Omental fat pad (tissue), 4 donors: ENCODE measurements at places on chromosomes 5 and 9.

- no peak for DNase-seq
Measured at GRCh38 chr5:141135030-141135717, at the start of gene PCDHB5. Gene PCDHB5 (plus strand): TSS chr5:141135206. CDS start chr5:141135435, 229 bp downstream.

GRCh38 chr5:81239613-81240012, 6.5 kb downstream of the CKMT2 start:
- no peak for DNase-seq

DNA sequence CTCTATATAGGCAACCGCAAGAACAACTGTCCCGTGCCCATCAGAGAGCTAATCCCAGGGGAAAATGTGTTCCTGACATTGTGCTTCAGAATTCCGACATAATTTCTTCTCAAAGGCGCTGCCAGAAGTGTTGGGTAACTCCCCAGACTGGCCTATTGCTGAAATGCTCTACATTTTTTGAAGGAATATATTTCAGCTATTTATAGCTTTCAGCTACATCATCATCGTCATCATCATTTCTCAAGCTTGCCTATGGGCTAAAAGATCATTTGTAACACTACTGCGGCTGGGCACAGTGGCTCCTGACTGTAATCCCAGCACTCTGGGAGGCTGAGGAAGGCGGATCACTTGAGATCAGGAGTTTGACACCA, 49.7 kb downstream of the MYO10 start:
- DNase-seq = no peak

GRCh38 chr5:169029037-169029436, 271.9 kb downstream of the SLIT3 start:
- no peak for DNase-seq
